ENCODE measurements at places on chromosomes 7 and 10.

- no peak for DNase-seq
Observed at GRCh38 chr10:33335551-33335800, 1.0 kb upstream of the NRP1 start.

GRCh38 chr10:120221873-120222485, 235.0 kb upstream of the PLPP4 start:
- DNase-seq, result no peak

DNA sequence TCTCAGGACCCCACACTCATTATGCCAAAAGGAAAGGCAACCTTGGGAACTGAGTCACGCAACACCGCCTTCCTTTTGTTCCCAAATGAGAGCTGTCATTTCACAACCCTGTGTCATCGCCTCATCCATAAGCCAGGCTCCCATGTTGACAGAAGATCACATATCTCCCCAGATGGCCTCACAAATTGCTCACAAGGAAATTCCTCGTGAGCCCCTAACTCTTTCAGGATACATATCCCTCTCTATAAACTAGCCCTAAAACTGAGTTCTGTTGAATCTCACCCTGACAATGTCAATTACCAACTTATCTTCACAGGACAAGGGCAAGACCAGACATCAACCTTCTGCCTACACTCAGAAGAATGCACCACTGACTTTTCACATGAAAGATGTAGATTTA, 22.6 kb downstream of the CCDC3 start:
- DNase-seq, result no peak

GRCh38 chr10:83667594-83667993, 471.7 kb upstream of the GHITM start:
- DNase-seq, result no peak

DNA sequence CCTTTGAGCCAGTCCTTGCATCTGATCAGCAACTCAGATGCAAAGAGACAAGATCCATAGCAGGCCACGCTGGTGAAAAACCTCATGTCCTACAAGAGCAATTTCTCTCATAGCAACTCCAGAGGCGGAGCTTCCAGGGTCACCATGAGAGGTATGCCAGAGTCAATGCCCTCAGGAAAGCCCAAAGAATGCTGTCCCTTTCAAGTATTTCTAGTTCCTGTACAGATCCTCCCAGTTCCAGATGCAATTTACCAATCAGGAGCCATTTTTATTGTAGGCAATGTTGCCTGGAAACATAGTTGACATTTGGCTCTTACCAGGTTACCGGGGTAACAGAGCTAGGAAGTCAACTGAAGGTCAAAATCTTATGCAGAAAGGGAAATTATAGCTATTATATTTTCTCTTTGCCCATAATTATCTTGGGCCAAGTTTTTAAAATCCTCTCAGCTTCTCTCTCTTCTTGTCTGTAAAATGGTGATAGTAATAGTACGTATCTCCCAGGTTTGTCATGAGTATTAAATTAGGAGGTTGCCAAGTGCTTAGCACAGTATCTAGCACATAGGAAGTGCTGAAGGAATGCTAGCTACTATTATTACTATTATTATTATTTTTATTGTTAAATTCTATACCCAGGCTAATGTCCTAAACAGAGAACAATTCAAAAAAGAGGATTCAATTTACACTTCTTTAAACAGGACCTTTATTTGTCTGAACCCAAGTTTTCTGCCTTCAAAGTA, 46.3 kb upstream of the TM9SF3 start:
- no peak for DNase-seq

DNA sequence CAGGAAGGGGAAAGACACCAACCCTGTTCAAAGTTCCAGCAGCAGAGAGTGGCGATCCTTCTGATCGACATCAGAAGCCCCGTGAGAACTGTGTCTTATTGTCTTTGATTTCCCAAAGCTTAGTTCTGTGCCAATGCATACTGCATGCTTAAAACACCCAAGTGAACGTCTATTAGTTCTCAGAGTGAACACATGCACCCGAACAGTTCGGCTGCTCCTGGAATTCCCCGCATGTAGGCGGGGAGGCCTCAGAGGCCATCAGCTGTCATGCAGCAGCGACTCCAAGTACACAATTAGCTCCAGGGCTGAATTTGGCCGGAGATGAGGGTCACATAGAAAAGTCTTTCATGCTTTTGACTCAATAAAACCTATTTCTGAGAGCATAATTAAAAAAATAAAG, 276.9 kb downstream of the ZMYND11 start:
- DNase-seq, result no peak

DNA sequence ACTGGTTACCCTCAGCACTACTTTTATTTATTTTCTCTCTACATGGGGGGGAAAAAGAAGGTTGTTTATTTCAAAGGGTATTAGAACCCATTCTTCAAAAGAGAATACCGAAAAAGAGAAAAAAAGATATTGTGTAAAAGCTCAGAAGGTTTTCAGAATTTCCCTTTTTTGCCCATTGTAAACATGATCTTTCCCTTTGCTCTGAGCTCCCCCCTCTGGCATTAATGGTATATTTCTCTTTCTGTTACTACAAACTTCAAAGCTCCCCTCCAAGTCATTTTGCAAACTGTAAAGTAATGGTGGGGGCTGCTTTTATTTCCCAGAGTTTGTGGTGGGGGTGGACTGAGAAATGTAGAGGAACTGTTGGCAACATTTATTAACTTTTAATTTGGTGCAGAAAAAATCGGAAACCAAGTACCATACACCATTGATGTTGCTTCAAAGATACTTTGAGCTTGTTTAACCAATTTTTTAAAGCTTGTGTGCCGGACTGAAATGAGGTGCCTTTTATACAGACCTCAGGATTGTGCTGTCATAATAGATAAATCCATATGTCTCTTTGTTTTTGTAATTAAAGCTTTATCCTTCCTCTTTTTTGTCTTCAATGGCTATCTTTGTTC, 181.5 kb downstream of the EXOC4 start:
- DNase-seq, result no peak

- DNase-seq, result no peak
Observed at GRCh38 chr10:70879207-70879606, 9.2 kb downstream of the PCBD1 start.

DNA sequence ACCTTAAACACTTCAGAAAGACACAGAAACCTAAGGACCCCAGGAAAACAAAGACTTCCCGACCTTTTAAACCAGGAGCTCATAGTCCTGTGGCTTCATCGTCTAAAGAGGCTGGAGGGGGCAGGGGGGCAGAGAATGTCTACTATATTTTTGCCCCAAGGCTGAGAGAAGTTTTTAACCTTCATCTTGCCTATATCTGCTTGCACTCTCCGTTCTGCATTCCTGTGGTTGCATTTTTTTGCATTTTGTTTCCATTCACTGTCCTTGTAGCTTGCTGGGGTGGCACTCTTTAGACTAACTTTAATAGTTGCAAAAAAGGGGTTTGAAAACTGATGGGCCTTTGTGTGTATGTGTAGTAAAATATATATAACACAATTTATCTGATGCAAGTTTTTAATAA, 23.7 kb downstream of the PRKAR2B start:
- DNase-seq, result no peak

DNA sequence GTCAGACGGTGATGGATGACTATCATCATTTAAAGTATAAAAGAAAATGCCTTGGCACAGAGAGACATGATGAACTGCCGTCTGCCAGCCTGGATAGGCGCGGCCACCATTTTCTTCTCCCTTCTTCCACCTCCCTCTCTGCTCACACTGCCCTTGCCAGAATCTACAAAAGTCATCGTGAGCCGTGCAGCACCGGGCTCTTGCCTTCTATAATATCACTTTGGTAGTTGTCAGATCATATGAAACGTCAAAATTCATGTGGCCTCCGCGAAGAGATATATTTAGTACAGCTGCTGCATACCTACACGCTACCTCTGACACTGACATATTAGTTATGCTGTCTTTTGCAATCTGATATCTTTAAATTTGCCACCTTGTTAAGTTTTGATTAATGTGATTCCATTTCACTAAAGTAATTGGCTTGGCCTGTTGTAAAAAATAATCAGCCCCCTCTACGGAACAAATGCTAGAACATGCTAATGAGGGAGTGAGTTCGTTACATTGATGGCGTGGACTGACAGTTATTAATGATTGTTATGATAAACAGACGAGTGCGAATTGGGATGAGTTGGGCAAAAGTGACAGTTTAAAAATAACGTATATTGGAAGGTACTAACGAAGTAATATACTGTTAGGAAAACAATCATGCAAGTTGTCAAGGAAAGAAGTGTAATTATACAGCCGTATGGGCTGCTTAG, 214.9 kb downstream of the LRMDA start:
- DNase-seq, result no peak

DNA sequence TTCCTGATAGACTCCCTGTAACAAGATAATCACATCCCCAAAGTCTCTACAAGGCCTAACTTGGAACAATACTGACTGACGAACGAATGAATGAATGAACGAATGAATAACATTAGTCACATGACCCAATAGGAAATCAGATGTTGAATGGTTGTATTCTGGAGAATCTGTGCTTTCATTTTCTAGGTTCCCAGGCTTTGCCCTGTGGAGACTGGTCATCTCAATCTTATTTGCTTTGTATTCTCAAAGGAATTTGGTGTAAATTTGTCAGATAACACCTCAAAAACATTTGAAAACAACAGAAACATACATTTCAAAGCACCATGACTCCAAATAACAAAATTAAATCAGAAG, 69.6 kb upstream of the COL1A2 start:
- DNase-seq, result no peak

DNA sequence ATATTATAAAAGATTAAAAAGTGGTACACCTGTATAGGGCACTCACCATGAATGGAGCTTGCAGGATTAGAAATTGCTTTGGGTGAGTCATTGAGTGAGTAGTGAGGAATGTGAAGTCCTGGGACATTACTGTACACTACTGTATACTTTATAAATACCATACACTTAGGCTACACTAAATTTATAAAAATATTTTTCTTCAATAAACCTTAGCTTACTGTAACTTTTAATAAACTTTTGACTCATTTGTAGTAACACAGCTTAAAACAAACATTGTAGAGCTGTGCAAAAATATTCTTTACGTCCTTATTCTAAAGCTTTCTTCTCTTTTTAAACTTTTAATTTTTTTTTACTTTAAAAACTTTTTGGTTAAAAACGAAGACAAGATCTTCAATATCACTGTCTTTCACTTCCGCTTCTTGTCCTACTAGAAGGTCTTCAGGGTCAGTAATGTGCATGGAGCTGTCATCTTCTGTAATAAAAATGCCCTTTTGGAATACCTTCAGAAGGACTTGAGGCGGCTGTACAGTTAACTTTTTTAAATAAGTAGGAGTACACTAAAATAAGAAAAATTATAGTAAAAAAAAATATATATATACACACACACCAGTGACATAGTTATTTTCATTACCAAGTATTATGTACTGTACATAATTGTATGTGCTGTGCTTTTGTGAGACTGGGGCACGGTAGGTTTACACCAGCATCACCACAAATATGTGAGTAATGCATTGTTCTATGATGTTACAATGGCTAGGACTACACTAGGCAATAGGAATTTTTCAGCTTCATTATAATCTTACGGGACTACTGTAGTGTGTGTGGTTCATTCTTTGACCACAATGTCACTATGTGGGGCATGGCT, 3.5 kb downstream of the STK31 start:
- DNase-seq, result no peak
